ENCODE measurements at places on chromosomes 6 and 20.

DNA sequence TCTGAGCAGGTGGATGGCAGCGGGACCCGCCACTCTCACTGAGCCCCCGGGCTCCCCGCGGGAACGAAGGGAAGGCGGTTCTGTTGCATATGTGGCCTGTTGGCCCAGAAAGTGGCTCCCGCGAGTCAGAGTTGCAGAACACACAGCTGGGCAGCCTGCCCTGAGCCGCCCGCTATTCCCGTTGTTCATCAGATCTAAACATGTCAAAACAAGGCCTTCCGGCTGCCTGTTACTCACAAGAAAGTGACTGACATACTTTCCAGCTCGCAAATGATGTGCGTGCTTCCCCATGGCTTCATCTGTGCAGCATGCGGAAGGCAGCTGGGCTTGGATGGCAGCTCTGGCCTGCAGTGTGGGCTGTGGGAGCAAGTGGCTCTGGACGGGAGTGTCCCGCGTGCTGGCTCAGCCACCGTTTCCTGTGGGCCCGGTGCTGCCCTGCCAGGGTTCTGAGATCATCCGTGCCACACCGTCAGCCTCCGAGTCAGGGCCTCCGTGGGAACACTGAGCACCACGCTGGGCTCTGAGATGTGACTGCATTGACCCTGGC is 227.3 kb downstream of the ERMARD start:
- no peak for DNase-seq

DNA sequence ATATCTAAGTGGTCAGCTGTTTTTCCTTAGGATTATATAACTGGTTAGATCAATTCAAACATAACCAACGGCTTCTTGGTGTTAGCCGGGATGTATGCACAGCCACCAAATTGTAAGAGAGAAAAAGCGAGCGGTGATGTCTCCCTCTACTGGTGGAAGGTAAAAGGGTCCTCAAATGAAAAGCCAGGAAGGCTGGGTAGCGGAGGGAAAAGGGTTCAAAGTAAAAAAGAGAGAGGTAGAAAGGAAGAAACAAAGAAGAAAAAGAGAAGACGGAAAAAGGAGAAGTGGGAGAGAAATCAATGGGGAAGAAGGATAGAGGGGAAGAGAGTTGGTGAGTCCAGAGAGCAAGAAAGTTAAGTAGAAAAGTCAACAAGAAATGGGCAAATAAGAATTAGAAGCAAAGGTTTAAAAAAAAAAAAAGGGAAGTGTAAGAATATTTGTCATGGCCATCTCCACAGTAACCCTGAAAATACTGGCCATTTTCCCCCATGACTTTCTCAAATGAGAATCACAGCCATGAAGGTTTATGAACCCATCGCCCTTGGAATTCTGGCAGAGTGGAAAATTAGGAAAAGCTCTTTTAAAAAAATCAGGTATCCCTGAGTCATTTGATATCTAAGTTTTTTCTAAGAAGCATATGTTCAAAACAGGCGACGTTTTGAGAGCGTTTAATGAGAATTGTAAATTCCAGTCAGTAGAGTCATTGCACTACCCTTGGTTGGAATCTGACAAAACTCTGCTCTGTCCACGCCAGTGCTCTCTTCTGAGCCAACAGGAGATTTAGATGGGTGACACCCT is 155.6 kb upstream of the SNX9 start:
- peak; percentile 46 for DNase-seq

- no peak for DNase-seq
Measured at GRCh38 chr6:151885234-151885633, 77.8 kb downstream of the ESR1 start.

GRCh38 chr6:155481215-155481614 is 25.6 kb upstream of the NOX3 start:
- DNase-seq, result no peak

DNA sequence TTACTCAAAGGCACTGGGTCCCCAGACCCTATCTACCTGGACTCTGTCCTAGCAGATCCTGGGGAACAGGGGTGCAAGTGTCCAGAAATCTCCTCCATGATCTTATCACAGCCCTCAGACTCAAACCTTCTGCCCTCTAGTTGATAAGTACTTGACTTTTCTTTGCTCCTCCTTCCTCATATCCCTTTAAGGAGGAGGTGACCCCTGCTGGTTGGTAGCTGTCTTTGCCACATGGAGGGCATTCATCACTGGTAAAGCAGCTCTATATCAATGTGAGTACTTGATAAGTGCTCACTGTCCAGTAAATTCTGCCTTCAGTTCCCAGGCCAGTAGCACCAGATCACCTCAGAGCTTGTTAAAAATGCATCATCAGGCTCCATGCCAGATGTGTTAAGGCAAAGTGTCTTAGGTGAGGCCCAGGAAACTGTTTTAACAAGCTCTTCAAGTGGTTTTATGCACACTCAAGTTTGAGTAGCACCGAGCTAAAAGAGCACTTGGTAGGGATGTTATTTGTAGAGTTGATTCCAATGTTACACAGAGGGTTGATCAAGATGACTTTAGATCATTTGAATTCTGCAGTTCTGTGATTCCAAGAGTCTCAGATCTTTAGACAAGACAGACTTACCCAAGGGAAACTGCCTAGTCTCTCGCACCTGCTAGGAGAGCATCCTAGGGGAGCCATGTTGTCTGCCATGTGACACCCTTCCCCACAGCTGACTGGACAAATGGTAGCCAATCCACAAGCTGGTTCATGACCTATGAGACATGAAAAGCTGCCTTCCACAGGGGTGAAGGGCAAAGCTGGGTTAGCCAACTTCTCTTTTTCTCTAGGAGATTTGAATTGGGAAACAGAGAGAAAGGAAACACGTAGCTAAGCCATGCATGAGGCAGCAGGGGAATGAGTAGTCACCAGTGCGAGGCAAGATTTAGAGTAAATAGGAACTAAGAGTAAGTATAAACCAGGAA is 18.6 kb downstream of the TREML2 start:
- peak; percentile 21 for DNase-seq

GRCh38 chr6:168563656-168564055 is 122.7 kb downstream of the SMOC2 start:
- DNase-seq, result no peak

- DNase-seq, result no peak
Measured at GRCh38 chr6:146047371-146047770, 18.5 kb downstream of the GRM1 start.

DNA sequence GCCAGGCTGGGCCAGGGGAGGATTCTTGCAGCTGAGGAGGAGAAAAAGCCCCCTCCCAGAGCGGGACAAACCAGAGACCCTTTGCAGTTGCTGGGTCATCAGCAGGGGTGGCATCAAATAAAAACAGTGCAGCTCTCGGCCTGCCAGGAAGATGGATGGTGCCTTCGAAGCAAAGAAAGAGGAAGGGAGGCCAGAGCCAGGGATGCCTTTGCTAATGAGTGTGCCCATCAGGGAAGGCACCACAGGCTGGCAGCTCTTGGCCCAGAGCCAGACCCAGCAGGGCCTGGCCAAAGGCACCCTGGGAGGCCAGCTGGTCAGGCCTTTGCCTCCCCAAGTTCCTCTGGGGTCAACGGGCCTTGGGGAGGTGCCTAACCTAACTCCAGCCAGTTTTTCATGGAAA is 26.3 kb upstream of the ZNF318 start:
- DNase-seq, result no peak

DNA sequence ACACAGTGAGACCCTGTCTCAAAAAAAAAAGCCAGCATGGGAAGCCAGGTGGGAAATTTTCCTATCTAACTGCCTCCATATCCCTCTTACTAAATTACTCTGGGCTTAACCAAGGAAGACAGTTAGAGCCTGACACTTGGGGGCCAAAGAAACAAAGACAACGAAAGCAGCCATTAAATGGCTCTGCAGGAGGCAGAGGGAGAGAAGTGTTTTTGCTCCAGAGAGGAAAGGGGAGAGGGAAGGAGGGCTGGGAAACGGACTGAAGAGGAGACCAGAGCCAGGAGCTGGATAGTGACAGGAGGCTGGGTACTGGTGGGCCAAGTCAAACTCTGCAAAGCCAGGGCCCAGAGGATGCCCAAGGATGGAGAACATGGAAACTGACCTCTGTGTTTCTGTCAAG is 10.7 kb upstream of the TGIF2 start:
- no peak for DNase-seq

GRCh38 chr6:105539911-105540310 is 137.0 kb upstream of the PREP start:
- DNase-seq, result no peak

DNA sequence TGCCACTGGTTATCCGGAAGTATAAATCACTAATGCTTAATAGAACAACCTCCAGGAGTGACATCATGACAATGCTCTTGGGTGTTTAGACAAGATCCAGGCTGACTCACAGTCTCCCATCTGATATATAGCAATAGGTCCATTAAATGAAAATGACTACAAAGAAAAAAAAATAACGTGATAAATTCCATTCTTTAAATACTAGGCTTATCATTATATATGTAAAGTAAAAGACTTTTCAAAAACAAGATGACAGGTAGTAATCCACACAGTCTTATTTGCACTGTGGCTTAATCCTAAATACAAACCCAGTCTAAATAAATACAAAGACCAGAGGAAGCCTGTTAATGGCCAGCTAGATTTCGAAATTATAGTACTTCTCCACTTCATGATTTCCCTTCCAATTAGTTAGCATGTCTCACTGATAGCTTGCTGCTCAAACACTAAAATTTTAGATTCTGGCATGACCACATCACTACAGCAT is 149.1 kb upstream of the BEND3 start:
- no peak for DNase-seq

DNA sequence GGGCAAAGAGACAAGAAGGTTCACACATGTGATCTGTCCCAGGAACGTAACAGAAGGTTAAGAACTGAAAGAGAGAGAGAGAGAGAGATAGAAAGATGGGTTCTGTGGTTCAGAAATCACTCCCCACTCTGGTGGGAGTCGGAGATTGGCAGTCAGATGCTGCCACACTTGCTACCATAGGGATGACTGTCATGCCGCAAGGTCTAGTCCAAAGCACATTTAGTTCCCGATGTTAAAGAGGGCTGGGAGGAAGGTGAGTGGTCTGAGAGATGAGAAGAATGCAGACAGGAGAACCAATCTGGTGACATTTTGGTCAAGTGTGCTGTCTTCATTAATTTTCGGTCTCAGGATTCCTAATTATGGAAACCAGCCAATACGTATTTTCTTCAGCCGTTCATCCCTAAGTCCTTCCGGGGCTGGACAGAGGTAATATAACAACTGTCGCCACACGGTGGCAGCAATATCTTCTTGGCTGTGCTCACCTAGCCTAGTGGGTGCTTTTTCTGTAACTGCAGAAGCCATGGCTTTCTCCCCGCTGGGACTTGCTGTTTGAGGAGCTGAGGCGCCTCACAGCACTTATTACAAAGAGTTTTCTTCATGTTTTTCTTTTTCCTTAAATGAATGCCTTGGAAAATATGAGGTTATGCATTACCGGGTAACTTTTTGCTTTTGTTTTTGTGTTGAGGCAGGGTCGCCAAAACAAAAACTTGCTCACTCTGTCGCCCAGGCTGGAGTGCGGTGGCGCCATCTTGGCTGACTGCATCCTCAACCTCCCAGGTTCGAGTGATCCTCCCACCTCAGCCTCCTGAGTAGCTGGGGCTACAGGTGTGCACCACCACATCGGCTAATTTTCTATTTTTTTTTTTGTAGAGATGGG is 46.0 kb downstream of the SLC35D3 start:
- DNase-seq, result peak; percentile 57

- no peak for DNase-seq
Measured at GRCh38 chr20:14919501-14920081, 582.2 kb upstream of the FLRT3 start.

GRCh38 chr6:41348934-41349333 is 13.5 kb downstream of the NCR2 start:
- DNase-seq, result no peak

DNA sequence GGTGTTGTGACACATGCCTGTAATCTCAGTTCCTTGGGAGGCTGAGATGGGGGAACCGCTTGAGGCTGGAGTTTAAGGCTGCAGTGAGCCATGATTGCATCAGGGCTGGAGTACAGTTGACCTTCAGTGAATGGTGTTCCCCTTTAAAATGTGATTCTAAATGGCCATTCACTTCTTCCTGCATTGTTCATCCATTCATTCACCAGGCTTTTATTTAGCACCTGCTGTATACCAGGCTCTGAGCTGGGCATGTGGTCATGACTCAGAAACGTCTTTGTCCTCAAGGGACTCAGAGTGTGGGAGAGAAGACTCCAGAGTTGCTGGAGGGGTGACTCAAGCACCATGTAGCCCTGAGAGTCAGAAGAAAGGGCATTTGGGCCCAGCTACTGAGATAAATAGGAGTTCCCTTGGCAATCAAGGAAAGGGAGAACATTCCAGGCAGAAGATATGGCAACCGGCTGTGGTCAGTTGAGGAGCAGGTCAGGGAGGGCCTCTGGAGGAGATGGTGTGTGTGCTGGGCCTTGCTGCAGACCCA is 101.1 kb downstream of the DLGAP4 start:
- DNase-seq, result no peak

DNA sequence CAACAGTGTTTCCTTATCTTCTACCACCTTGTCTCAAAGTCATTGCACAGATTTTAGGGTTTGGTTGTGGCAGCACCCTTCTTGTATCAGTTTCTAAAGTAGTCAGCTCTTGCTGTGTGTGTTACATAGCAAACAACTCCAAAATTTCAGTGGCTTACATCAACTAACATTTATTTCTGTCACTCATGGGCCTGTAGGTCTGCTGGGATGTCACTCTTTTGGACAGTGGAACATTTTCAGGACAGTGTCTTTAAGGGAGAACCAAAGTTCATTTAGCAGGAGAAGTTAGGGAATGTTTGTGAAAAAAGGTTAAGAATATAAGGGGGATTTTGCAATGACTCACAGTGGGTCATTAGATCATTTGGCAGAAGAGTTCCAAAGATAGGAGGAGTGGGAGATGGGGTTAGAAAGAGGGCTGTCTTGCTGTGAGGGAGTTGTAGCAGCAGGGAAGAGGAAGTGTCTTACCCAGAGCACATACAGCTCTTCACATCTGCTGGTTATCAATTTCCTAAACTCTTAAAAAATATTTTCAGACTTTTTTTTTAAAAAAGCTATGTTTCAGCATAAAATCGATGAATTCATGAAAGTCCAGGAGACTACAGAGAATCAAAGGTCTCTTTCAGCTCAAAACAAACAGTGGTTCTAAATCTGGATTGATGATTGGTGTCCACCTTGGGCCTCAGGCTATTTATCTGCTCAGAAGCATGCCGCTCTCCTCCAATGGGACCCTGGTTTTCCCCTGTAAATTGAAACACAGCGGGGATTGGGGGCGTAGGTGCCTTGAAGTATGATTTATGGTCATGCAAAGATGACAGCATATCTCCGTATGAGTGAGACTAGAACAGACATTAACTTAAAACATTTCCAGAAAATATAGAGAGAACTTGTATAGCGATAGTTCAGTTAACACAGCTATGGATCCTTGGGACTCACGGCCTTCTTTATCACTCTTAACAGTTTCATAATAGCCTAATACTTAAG is 117.3 kb downstream of the B3GAT2 start:
- DNase-seq, result no peak

GRCh38 chr20:62454904-62455636 is 20.7 kb downstream of the GATA5 start:
- DNase-seq, result no peak
